ENCODE measurements at places on chromosomes 7 and 10.

DNA sequence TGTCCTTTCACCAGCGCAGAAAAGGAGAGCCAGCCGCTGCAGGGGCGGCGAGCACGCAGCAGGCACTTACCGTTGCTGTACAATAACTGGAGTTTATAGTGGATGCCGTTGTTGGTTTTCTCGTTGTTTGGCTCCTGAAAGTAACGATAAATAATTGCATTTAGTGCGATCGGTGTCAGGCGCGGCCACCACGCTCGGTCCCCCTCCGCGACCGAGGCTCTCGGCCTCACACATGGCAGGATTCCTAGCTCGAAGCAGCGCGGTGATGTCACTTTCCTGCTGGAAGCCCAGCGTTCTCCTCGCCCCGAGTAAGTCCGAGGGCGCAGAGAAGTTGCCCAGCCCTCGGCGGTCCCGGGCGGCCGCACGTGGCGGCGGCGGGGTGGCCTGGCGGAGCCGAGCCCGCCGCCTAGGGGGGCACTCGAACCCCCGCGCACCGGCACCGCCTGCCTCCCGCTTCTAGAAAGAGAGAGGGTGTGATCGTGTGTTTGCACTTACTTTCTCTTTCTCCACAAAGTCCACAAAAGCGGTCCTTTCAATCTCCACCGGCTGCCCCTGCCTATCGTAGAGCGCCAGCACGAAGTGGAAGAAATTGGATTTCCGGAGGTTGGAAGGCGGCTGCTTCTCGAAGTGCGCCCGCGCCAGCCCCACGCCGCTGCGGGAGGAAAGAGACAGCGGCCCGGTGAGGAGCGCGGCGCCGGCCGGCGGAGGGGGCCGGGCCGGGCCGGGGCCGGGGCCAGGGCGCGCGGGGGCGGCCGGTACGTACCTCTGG lies 1.0 kb downstream of the EBF3 start:
- DNase-seq = peak; percentile 84

- no peak for DNase-seq
Observed at GRCh38 chr7:90593205-90593604, 2.9 kb upstream of the CDK14 start.

DNA sequence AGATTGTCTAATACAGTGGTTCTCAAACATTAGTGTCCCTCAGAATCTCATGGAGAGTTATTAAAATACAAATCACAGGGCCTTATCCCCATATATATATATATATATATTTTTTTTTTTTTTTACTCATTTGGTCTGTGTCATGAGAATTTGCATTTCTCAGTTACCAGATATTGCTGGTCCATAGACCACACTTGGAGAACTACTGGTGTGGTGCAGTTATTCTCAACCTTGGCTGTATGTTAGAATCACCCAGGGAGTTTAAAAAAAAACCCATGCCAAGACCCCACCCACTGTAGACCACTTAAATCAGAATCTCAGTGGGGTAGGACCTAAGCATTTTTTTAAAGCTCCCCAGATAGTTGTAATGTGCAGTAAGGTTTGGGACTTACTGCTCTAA lies 179.9 kb downstream of the AUTS2 start:
- no peak for DNase-seq

DNA sequence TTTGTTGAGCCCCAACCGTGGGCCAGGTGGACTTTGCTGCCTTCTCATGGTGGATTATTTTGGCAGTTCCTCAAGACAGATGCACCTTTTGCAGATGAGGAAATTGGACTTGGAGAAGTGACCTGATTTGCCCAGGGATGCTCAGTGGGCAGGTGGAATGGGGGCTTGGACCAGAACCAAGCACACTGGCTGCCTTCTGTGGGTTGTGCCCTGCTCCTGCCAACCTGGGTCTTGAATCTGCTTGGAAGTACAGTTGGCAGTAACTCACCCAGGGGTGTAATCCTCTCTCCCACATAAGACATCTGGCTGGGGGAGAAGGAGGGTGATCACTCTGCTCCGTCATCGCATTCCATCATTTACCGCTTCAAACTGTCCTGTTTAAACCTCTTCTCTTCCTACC lies 110.5 kb upstream of the GPR26 start:
- no peak for DNase-seq

DNA sequence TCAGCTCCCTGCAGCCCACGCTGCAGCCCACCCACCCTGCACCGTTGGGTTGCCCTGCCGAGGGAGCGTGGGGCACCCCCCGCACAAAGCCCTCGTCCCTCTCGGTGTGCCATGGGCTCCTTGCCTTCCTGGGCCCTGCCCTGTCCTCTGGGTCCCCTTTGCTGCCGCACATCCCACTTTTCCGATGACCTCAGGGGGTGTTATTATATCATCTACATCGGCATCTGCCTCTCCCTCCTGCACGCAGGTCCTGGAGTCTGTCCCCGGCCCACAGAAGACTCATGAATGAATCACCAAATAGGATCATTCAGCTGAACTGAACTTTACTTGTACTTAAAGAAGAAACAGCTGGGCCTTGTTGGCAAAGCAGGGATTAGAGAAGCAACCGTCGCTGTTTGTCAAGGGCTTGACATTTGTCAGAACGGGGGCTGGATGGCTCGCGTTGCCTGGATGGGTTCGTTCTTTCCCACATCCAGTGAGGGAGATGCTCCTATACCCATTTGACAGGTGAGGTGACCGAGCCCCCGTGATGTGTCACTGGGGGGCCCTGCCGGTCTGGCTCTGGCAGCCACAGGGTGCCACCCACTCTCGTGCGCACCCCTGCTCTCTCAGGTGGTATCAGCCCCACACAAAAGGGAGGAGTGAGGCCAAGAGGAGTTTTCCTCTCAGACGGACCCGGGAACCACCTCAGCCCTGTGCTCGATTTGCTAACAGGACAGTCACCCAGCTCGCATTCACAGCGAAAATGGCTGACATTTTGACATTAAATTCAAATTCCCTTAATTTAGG lies 58.6 kb upstream of the EBF3 start:
- DNase-seq = no peak

DNA sequence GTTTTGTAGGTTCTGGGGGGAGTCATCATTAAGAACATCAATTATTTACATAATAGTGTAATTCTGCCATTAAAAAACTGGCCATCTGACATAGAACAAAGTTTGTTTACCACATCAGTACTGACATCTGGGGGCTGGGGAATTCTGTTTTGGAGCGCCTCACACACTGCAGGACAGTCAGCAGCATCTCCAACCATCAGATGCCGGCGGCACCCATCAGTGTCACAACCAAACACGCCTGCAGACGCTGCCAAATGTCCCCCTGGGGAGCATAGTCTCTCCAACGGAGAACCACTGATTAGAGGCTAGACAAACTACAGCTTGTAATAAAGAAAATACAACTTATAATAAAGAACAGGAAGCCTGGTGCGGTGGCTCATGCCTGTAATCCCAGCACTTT lies 26.0 kb downstream of the GNA12 start:
- DNase-seq = no peak

GRCh38 chr10:44706745-44707144 lies 204.4 kb upstream of the TMEM72 start:
- DNase-seq = no peak

- no peak for DNase-seq
Observed at GRCh38 chr10:92208157-92208720, 82.6 kb downstream of the CPEB3 start.

DNA sequence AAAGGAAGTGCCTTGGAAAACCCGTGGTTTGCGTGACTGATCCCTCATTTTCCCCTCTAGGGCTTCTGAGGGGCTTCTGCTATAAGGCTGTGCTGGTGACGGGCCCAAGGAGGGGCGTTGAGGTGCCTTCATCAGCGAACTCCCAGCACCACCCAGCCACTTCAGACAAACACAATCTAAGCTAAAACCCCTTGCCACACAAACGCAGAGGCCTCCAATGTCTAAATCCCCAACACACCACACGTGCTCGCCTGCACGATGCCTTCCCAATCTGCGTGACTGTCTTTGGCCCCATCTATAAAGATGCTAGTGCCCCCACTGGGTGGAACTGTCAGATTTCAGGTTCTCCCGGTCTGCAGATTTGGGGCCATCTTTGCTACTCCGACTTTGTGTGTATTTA lies 4.1 kb upstream of the GAD2 start:
- DNase-seq = no peak

DNA sequence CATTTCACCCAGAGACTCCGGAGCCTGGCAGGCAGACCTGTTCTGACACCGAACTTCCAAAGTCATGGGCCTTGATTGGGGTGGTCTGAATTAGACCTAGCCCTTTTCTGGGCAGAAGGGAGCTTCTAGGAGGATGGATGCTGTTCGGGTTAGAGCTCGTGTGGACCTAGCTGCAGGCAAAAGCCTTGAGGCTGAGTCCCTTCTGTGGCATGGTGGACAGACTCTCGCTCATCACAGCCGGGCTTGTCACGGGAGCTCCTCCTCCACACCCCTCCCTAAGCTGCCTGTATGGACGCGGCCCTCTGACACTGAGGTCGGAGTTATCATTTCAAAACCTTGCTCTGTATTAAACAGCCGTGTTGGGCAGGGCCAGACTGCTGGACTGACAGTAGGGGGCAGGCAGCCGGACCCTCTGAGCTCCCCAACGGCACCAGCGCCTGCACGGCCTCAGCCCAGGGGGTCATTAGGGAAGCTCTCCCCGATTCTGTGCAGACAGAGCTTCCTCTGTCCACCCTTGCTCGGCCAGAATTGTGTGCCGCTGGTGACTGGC lies 2.2 kb downstream of the IRF5 start:
- no peak for DNase-seq

- no peak for DNase-seq
Observed at GRCh38 chr7:75534727-75535307, 42.7 kb downstream of the SPDYE5 start.

- DNase-seq = no peak
Observed at GRCh38 chr10:19518632-19519031, 297.6 kb upstream of the PLXDC2 start.

DNA sequence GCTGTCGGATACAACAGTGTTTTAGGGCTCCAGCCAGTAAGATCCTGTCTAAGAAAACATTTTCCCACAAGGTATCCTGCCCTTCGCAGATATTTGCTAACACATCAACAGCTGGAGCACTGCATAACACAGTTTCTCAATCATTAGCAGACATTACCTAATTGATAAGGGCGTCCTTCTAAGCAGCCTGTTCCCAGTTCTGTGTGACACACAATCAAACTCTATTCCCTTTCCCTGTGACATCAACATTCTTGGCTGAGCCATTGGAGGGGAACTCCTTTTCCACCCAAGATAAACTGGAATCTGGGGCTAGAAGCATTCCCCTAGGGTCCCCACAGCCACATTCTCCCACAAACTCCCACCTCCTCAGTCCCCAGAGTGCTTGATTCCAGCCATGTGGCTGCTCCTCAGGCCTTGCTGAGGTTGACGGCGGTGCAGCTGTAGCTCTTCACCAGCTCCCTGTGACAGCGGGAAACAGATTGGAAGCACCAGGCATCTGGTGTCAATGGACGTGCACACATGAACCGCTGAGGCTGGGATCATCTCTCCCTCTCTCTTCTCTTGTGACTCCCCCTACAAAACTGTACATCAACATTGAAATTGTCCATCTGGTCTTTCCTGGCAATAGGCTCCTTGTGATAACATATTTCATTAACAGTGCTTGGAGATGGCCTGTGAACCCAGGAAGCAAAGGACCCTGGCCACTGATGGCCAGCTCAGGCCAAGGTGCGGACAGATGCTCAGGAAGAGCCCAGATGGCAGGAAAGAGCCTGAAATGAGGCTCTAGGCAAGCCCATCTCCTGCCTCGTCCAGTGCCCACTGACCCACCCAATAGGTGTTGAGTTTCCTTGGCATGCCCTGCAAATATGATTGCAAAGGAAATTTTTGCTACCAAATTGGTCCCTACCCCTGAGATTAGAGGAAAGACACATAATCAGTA lies 131.1 kb upstream of the TBX20 start:
- DNase-seq = no peak

- no peak for DNase-seq
Observed at GRCh38 chr7:69516238-69516820, 81.9 kb upstream of the AUTS2 start.

GRCh38 chr7:151616443-151617213 lies 96.9 kb upstream of the RHEB start:
- DNase-seq = no peak

- DNase-seq = no peak
Observed at GRCh38 chr7:56213574-56213973, 97.4 kb upstream of the NUPR2 start.

DNA sequence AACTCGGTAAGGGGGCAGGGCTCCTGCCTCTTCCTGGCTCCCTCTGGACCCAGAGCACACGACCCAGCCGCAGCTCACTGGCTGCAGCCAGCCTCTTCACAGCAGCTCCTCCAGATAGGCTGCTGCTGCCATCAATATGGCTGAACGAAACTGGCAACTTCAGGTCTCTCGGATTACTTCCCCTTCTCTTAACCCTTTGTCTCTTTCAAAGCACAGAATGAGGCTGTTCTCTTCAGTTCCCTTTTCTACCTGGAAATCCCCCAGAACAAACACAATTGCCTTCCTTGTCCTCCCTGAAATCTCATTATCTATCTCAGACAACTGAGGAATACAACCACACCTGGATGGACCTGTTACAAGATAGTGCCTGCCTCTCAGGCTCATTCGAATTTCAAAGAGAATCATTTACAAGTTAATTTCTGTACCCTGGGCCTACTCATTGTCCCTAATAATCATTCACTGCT lies 193.4 kb upstream of the MBL2 start:
- DNase-seq = peak; percentile 10

DNA sequence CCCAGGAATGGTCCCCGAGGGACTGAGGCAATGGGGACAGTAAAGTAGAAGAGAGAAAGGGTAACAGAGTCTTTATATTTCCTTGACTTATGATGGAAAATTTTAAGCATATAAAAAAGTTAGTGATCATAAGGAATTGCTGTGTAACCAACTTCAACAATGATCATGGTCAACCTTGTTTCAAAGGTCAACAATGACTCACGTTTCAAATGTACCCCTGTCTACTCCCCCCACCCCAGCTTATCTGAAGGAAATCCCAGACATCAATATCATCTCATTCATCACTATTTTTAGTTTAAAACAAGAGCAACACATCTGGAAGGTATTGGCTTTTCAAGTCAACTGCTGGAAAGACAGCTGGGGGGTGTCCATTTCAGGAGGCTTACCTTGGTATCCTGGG lies 92.9 kb downstream of the SMURF1 start:
- no peak for DNase-seq

DNA sequence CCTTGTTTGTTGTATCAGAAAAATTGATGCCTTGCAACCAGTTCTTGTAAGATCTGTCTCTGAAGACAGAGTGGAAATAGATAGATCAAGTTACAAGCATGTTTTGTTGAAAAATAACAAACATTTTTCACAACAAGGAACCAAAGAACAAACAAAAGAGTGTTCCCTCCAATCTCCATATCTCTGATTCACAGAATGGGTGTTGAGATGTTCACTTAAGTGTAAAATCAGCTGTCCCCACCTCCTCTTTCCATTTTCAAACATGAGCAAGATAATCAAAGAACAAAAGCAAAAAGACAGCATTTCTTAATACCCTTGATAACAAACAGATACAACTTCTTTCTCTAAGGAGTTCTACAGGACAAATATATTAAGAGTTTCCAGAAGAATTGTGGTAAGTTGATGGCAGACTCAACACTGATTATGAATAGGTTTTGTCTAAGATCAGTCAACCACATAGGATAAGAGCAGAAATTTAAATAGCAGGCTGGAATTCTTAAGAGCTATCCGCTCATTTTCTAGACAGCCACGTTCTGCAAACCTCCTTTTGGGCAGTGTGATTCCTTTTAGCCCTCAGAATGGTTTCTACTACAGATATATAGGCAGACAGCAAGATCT lies 970.9 kb upstream of the AUTS2 start:
- peak; percentile 16 for DNase-seq

GRCh38 chr10:86956848-86957448 lies 467 bp downstream of the MMRN2 start:
- DNase-seq = no peak

GRCh38 chr7:133670250-133670649 lies 417.4 kb downstream of the EXOC4 start:
- no peak for DNase-seq

All from retina (tissue), 1 donor.